Stimulated activated CD4-positive, alpha-beta T cell treated with anti-CD3 and anti-CD28 coated beads, Interleukin-1b, Interleukin-23, amount 100 ng/mL, for 1 hour (primary cell): ENCODE measurements at places on chromosomes 3 and 15.

GRCh38 chr15:60633426-60633968, 154.6 kb upstream of the ICE2 start:
- no peak for DNase-seq

GRCh38 chr3:113275583-113275928, 64.2 kb downstream of the BOC start:
- no peak for DNase-seq

DNA sequence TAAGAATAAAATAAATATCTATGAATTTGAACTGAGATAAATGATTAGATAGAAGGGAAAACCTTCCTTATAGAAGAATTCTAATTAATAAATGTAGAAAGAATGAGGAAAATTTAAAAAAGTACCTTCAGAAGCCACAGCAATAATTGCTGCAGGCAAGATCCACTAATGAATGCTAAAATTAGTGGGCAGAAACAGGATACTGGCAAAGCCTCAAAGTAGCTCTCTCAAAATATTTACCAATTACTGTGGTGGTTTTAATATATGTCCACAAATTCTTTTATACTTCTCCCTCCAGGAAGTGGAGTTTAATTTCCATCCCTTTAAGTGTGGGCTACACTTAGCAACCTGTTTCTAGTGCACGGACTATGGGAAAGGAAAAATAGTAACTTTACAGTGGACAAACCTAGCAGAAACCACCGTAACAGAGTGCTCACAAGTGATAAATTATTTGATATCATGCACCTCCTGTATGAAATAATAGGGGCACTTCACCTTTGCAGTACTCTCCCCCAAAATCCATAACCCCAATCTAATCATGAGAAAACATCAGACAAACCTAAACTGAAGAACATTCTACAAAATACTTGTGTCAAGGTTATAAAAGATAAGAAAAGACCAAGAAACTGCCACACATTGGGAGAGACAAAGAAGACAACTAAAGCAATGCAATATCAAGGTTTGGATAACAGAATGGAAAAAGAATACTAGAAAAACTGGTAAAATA, 6.8 kb downstream of the PEAK1 start:
- DNase-seq = no peak

DNA sequence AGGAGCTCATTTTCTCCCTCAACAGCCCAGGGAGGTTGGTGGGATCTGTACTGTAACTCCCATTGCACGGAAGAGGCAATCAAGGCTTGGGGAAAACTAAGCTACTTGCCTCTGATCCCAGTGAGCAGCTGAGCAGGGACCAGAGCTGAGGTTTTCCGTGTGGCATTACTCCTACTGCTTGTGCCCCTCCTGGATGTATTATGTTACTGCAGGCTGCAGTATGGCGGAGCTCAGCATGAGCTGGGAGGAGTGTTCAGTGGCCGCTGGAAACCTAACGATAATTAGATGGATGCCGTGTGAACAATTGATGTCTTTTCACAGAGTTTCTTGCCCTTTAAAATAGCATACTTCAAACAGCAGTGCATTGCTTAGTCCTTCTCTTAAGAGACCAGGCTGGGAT, 2.0 kb upstream of the TPRG1 start:
- DNase-seq = no peak

GRCh38 chr3:113717818-113718217, 21.4 kb upstream of the USF3 start:
- no peak for DNase-seq

- no peak for DNase-seq
Measured at GRCh38 chr3:25007974-25008658, 419.9 kb upstream of the RARB start.

GRCh38 chr3:72517921-72518424, 330.3 kb downstream of the SHQ1 start:
- no peak for DNase-seq

- DNase-seq = no peak
Measured at GRCh38 chr3:177705976-177706823, 508.9 kb upstream of the TBL1XR1 start.

DNA sequence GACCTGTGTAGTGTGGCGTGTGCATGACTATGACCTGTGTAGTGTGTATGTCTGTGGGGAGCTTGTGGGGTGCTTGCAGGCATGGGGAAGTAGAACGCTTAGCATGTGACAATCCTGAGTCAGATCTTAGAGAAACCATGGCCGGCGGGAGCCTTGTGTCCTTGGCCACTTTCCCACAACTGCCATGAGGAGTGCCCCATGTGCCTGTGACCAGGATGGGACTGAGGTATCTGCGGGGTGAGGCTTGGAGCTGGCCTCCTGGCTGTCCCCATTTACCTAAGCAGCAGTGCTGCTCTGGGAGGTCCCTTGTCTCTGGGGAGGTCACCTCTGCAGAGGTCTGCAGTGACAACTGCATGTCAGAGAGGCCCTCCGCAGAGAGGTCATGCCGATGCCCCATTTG, 23.6 kb downstream of the TRPM1 start:
- no peak for DNase-seq
